Inflammatory macrophage (primary cell): ENCODE measurements at places on chromosomes 5 and 9.
A peak's percentile ranks its signal among the peaks of the same experiment; 100 is the strongest.

DNA sequence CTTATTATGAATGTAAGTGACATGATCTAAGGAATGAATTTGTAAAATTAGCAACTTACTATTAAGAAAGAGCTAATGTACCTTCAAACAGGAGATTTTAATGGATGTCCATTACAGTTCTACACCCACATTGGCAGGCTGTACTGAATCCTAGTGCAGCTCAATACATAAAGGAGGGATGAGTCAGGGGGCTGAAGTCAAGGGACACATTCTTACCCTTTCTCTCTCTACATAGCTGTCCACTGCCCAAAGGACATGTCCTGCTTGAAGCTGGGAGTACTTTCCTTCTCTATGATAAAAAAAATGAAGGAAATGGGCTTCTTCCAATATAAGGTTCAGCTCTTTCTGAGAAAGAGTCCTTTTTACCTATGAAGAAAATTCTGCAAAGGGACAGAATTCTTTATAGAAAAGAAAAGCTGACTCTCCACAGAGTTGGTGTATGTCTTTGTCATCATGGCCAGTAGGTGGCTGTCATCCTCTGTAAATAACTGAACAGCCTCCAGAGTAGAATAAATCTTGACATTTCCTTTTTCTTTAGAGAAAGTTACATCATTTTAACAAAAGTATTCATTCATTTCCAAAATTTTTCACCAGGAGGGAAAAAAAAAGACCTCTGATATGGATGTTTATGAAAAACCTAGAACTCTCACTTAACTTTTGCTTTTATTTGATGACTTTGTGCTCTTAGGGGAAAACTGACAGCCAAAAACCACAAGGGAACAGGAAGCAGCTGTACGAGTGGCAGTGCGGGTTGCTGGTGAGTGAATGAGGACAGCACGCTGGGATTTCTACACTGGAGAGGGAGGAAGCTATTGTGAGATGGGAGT, 13.1 kb upstream of the IFNA14 start:
- DNase-seq: peak; percentile 80

GRCh38 chr5:39093352-39093751, 19.2 kb upstream of the RICTOR start:
- no peak for DNase-seq

DNA sequence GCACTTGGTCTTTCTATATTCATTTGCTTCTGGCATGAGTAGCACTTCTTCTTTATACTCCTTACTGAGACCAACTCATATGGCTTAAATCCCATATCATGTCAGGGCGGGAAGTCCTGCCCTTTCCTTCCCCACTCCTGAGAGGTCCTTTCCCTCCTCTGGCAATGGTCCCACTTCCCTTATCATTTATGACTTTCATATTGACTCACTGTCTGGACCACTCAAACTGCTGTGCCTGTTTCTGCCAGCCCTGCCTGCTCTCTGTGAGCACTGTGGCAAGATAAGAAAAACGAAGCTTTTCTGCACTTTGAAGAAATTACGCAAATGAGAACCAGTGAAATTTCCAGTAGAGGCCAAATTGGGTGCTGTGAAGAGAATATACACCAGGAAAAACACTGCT, 58.1 kb downstream of the ZNF474 start:
- DNase-seq: no peak

DNA sequence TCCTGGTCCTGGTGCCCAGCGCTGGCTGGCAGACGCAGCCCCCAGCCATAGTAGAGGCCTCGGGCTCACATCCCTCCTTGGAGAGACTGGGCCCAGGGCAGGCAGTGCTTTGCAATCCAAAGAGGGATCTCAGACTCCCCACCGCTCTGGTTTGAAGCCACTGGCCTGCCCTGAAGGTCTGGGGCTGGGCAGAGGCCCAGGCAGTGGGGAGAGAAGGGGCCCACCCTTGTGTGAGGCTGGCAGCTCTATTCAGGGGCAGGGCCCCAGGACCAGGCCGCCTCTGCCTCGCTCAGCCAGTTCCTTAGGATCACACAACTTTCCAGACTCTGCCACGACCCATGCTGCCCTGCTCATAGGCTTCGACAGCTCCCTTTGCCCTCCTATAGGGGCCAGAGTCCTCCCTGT, 10.7 kb upstream of the SEC16A start:
- DNase-seq: no peak

- DNase-seq: no peak
Observed at GRCh38 chr5:81835814-81836367, 85.0 kb upstream of the SSBP2 start.

- DNase-seq: peak; percentile 6
Observed at GRCh38 chr5:90558344-90559192, at the start of gene ADGRV1. ADGRV1 (plus strand) TSS chr5:90558797; CDS start chr5:90558896, 99 bp downstream.

DNA sequence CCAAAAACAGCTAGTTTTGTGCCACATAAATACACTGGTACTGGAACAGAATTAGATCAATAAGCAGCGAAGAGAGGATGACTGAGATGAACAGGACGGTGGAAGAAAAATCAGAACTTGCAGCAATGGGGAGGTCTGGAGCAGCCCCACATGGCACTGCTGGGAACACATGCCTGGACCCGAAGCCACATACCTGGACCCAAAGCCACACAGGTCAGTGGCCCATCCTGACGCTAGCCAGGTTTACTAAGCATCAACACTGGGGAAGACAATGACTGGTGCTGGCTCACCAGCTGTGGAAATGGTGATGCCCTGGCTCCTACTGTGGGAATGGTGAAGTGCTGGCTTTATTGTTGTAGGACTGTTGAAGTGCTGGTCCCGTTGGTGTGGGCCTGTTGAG, 139.7 kb upstream of the IRX4 start:
- no peak for DNase-seq

DNA sequence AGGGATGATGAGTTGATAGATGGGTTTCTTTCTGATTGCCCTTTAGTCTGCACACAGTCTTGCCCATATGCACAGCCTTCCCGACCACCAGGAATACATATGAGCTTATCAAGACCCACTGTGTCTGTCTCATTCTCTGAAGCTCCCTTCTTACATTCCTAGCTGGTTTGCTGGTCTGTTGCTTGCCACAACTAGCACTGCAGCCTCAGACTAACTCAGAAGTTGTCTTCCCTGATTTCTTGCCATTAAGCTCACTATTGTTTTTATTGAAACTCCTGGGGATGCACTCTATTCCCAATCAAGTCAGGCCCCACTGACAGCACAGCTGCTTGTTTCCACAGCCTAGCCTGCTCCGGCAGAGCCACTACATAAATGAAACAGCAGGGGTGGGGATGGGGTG, 97.5 kb downstream of the SAXO1 start:
- DNase-seq: no peak

DNA sequence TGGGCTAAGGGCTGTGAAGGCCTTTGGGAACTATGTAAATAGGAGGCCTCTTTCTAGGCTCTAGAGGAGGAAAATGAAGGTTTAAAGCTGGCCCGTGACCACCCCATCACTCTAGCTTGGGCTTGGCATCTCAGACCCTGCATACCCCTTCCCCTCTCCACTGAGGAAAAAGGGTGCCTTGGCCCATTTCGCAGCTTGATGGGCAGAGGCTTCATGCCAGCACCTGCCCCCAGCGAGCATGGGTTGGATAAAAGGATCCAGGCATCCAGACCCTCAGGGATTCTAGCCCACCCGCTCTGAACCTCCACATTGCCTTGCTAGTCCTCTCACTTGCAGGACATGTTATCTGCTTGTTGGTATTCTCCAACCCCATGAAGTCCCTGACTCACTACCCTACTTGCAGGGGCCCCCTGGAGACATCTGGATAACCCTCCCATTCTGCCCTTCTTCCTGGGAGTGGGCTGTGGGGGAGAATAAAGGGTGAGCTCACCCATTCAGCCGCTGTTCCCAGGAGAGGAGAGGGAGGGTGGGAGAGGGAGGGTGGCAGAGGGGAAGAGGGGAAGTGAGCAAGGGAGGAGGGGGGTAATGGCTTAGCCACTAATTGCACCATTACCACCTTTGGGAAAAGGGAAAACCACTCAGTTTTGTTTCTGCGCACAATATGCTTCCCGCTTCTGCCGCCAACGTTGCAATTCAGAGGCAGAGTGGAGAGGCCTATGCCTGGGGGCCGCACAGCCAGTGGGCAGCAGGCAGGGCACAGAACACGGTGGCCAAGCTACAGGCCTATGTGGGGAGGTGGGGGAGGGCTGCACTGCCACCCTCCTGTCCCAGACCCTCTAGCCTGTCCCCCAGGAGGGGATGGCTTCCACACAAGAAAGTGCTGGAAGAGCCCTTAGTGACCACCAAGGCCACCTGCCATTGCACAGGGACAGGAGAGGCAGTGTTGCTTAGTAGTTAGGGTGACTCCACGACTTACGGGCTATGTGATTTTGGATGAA, 2.1 kb upstream of the CAMK2A start:
- DNase-seq: no peak

DNA sequence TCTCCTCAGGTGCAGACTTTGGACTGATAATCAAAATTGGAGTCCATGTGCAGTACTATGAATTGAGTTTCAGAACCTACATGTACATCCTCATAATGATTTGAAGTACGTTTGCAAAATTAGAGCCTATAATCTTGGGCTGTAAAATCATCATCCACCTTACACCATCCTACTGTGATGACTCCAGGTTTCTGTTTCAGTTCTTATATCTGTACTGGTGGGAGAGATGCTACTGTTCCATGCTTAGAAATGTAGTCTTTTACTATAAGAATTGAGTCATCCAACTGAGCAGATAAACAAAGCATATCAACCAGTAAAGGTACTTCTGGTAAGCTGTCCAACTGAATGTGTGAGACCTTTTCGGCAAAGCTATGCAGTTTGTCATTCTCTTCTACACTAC, 586.3 kb upstream of the FAM174A start:
- DNase-seq: no peak

DNA sequence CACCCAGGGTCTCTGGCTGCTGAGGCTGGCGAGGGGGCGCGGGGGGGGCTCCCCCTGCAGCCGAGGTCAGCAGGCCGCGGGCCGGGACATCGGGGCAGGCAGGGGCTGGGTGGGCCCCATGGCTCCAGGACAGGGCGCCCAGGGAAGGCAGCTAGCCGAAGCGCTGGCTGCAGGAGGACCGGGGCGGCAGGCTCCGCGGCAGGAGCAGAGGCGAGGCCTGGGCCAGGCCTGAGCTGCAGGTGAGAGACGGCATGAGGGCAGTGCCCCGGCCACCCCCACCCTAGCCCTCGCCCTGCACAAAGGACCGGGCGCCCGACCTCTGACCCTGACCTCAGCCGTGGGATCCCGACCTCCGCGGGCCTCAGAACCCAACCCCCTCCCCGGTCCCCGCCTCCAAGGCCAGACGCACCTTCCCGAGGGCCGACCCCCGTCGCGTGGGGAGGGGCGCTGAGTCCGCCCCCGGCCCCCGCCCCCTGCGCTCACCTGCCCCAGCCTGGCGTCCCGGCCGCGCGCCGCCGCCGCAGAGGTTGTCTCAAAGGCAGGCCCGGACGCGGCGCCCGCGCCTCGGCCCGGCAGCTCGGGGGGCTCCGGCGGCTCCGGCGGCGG, 431 bp downstream of the RNF208 start:
- no peak for DNase-seq

DNA sequence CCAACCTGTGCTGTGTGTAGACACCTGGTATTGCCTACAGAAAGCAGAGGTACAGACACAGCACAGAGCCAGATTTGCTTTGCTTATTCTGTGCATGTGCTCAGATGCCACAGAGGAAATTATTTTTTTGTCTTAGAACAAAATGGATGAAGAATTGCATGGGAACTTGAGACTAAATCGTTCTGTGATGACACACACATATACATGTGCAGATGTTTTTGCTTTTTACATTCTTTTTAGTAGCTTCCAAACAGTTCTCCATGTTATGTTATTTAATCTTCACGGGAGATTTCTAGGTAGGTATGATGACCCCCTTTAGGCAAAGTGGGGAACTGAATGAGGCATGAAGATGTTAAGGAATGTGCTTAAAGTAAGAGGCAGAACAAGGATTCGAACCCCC, 221.5 kb upstream of the PANK3 start:
- no peak for DNase-seq

- peak; percentile 45 for DNase-seq
Observed at GRCh38 chr5:95081982-95082381, 202.9 kb downstream of the MCTP1 start.

DNA sequence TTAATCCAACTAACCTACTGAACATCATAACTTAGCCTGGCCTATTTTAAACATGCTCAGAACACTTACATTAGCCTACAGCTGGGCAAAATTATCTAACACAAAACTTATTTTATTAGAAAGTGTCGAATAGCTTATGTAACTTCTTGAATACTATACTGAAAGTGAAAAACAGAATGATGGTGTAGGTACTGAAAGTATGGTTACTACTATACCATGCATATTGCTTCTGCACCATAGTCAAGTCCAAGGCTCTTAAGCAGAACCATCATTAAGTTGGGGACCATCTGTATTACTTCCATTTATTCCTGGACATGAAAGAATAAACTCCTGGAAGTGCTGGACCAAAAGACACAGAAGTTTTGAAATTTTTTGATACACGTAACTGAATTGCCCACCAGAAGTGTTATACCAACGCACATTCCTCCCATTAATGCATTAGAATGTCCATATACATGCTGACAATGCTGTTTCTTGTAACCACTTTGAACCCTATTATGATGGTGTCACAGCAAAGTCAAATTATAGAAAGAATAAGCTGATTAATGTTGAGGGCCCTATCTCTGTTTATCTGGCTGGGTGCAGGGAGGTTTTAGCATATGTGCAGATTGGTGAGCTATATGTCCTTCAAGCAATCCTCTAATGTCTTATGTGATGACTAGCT, 375.7 kb downstream of the ACTL7B start:
- no peak for DNase-seq

GRCh38 chr5:176863041-176863764, 35.9 kb downstream of the HK3 start:
- no peak for DNase-seq

GRCh38 chr5:54136516-54137440, 173.6 kb downstream of the ARL15 start:
- DNase-seq: no peak

- peak; percentile 66 for DNase-seq
Observed at GRCh38 chr9:131734165-131734610, 5.7 kb downstream of the RAPGEF1 start.

DNA sequence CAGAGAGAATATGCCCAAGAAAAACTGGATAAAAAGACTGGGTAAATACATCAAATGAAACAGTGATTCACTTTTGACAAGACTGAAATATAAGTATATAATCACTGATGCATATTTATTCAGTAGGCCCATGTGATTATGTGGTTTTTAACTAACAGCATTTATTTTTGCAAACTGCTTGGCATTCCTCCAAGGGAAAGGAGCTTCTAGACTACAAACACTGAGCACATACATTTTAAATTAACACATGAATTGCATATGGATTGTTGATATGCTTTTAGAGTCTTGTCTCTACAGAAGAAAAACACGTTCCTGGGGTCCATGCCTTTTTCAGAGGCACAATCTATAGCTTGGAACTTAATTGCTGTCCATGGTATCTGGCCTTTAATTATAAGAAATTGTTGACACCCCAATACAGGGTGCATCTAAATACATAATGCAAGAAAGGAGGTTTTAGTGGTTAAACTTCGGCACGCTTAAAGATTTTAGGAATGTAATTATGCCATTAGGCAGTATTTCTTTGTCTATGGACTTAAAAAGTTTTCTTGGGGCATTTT, 6.9 kb upstream of the MEIKIN start:
- DNase-seq: no peak

DNA sequence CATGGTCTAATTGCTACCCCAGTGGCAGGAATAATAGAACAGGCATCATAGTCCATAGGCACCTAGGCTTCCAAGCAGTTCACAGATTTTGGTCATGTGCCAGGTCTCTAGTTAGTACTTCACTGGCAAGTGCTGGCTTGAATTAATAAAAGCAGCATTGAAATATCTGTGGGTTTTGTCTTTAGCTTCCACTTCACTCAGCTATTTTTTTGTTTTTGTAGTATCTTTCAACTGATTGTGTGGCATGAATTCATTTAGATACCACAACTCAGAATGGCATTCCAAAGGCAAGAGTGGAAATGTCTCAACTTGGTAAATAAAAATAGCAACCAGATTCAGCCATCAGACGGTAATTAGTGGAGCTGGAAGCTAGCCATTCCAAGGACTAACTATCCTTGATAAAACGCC, 27.9 kb upstream of the ITGA2 start:
- DNase-seq: no peak
